GM12864 (cell line): ENCODE measurements at places on chromosomes 1 and 21.

- DNase-seq, result peak; percentile 8
Observed at GRCh38 chr1:68116643-68117235, 66.3 kb upstream of the DIRAS3 start.

DNA sequence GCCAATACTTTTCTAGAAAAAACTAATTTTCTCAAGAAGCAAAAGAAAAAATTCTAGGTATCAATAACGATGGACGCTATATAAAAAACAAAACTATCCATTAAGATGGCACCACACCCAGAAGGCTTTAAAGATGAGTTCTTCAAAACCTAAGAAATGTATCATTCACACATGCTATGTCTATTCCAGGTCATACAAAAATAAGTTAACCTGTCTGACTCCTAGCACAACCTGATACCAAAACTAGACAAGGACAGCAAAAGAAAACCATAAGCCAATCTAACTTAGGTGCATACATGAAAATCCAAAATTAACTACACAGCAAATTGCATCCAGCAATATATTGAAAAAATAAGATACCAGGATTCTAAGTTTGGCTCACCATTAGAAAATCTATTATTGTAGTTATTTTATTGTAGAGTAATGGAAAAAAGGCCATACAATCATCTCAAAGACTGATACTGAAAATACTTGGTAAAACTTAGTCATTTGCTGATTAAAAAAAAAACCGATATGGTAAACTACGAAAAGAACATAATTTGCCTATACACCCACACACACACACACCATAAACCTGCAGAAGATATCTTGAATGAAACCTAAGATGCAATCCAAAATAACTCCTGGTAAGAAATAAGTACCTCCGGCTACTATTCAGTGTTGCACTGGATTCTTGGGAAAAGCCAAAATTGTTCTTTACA, 55.0 kb downstream of the TRAF5 start:
- no peak for DNase-seq

- no peak for DNase-seq
Observed at GRCh38 chr1:55610203-55610602, 395.0 kb upstream of the USP24 start.

DNA sequence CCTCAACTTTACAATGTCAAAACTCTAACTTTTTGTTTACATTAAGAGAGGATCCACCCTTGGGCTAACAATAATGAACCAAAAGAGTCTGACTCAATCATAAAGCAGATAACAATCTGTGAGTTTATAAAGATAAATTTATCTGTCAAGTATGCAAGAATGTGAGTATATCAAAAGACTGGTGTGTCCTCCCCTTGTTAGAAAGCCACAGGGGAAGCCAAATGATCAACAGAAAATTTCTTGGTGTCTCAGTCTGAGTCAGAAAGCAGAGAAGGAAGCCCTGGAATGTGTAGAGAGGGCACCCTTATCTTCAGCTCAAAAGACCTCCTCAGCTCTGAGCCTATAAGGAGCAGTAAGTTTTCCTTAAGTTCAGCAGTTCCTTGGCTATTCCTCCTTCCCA, 13.9 kb upstream of the PDIK1L start:
- DNase-seq, result no peak

DNA sequence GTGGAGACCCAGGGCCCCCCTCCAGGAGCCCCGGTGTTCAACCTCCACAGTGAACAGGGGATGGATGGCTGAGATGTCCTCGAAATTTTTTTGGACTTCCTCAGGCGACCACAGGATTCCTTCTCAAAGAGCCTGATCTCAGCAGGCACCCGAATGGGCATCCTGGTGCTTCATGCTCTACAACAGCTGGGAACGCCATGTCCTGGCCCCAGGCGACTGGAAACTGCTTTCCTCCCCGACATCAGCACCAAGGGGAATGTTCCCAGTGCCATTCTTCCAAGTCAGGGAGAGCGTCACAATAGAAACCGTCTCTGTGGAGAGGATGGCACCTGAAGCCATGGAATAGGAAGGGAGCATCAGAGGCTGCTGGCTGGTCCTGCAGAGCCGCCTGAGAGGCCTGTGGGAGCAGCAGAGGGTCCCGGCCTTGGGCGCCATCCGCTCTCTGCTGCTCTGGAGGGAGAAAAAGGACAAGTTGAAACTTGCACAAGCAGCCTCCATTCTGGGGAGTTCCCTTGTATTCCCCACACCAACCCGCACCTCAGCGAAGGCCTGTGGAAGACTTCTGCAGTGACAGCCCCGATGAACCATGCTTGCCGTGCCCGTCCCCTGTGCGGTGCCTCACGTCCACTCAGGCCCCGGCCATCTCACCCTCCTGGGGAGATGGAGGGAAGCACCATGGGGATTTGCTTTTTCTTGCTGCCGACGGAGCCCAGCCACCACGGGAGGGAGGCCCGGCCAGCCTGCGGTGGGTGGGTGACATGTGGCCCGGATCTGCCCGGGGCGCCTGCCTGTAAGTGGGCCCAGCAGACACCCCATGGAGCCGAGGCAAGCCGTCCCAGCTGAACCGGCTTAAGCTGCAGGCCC, 2.3 kb upstream of the ADARB1 start:
- DNase-seq, result no peak

- no peak for DNase-seq
Observed at GRCh38 chr1:108962681-108963051, 618 bp downstream of the CLCC1 start.

DNA sequence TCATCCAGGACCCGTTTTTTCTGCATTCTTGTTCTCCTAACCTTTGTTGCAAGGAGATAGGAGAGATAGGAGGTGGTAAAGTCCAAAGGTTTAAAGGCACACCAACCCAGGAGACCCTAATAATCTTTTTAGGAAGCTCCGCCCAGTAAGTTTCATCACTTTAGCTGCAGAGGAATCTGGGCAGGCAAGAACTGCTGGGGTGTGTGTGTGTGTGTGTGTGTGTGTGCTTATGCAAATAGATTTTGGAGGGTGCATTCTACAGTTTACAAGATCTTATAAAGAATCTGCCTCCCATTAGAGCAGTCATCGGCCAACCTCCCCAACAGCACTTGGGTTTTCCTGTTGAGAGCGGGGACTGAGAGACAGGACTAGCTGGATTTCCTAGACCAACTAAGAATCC, 3.9 kb upstream of the IL10 start:
- DNase-seq, result no peak

- peak; percentile 7 for DNase-seq
Observed at GRCh38 chr1:78333502-78333901, 157.3 kb upstream of the PTGFR start.

- DNase-seq, result no peak
Observed at GRCh38 chr1:55519937-55520683, 304.9 kb upstream of the USP24 start.

GRCh38 chr1:54861070-54861761, 25.8 kb downstream of the DHCR24 start:
- no peak for DNase-seq

DNA sequence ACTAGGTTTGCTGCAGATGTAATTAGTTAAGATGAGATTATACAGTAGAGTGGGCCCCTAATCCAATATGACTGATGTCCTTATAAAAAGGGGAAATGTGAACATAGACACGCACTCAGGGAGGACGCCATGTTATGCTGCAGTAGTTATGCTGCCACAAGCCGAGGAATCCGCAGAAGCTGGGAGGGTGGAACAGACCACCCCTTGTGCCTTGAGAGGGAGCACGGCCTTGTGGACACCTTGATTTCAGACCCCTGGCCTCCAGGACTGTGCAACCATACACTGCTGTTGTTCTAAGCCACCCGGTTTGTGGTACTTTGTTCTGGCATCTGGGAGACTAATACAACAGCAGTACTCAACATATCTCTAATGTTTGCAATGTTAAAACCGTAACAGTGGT, 57.9 kb upstream of the HIVEP3 start:
- DNase-seq, result no peak

- no peak for DNase-seq
Observed at GRCh38 chr1:200629876-200630514, 9.4 kb upstream of the KIF14 start.

GRCh38 chr1:41849211-41849759, 69.4 kb downstream of the HIVEP3 start:
- DNase-seq, result no peak

- no peak for DNase-seq
Observed at GRCh38 chr21:34869545-34869944, 179.6 kb downstream of the RUNX1 start.

GRCh38 chr1:210236386-210236839, 3.8 kb downstream of the SERTAD4 start:
- no peak for DNase-seq

DNA sequence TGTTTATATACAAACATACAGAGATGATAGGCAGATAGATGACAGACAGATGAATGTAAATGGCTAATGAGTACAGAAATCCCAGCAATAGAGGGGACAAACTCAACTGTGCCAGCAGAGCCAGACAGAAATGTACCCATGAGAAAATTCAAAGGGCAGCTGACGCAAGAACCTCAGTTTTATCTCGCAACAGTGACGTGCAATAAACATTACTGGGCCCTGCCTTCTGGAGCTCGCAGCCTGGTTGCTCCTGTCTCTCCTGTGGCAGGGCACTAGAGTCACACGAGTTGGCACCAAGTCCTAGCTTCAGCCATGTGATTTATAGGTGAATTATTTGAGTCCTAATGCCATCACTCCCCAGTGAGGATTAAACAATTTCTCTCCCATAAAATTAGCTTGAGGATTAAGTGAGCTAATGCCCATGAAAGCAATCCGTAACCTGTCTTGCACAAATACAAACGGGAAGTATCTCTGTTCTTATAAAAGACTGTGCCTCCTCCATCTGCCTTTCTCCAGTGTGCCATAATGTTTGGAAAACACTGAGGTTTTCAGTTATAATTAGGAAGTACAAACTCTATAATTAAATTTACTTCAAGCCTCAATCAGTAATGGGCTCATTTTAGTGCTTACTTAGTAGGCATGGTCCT, 50.7 kb downstream of the VAV3 start:
- no peak for DNase-seq

GRCh38 chr1:203628201-203629015, 1.8 kb downstream of the ATP2B4 start:
- no peak for DNase-seq

DNA sequence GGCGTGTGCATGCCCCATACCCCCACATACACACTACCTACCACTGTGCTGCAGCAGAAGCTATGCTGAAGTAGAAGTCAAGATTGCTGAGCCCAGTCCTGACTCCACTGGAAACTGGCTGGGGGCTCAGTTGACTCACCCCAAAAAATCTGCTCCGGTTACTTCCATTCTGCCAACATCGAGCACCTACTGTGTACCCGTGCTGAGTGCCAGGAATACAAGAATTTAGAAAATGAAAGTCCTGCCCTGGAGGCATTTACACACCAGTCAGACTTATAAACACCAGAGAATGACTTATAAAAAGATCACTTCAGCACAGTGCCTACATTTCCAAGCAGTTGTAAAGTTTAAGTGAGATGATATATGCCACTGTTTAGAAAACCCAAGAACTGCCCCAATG, 99.1 kb downstream of the NMNAT2 start:
- no peak for DNase-seq

GRCh38 chr1:40044110-40044509, 3.6 kb downstream of the CAP1 start:
- DNase-seq, result no peak

DNA sequence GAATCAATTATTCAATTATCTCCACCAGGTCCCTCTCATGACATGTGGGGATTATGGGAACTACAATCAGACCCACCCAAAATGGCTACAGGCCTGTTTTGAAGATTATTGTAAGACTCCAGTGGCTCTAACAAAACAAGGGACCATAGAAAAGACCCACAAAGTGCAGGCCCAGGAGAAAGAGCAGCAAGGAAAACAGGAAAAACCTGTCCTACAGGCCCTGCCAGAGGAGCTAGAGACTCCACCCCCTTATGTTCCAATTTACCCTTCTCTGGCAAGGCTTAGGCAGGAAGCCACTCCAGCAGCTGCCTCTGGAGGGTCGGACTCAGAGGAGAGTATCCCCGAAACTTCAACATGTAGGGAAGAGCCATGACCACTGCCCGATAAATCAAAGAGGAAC, 96.5 kb downstream of the LIPI start:
- DNase-seq, result no peak

DNA sequence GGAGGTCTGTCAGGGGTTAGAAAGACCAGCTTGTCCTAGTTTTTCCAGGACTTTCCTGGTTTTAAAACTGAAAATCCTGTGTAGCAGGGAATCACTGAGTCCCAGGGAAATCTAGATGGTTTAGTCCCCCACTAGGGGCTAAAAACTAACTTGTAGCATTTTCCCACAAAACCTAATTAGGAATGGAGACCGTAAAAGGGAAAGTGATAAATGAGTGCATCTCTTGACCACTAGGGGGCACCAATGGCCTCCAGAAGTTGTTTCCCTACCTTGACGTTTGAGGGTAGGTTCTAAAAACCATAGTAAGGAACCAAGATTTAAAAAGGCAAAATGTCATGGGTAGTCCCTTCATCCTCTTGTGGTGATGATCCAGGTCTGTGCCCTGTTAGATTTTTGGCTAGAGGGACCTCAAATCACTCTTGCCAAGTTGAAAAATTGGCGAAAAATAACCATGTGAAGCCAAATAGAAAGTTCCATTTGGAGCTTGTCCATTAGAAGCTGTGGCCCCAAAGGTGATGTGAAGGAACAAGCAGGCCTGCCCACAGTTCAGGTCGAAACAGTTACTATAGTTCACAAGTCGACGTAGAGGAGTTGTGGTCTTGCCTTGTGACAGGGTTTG, 24.5 kb downstream of the CLIC6 start:
- DNase-seq, result no peak

DNA sequence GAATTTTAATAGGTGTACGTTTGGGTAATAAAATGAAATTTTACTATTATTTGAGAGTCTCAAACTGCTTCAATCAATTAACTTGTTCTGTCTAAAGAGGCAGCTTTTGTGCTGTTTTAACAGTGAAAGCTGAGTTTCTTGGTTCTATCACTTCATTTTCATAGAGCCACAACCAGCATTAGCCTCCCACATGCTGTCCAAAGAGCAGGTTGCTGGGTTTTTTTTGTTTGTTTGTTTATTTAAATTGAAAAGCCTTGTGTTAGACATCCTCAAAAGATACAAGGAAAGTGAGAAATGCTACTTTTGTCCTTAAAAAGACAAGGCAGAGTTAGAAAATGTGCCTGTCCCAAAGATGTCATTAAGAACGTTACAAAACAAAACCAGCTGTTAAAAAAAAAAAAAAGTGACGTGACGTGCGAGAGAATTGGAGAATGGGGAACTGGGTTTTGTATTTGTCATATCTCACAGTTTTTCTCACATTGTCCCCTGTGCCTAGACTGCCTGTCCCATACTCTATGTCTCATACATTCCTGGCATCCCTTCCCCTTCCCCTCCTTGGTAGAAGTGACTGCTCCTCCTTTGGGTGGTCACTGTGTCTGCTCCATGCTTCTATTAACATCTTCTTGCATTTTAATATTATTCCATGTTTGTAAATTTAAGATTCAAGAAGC, 63.1 kb upstream of the CD34 start:
- DNase-seq, result no peak
